Trophoblast cell (in vitro differentiated cells and primary cell): ENCODE measurements at places on chromosomes 13 and 19.
A peak's percentile ranks its signal among the peaks of the same experiment; 100 is the strongest.

DNA sequence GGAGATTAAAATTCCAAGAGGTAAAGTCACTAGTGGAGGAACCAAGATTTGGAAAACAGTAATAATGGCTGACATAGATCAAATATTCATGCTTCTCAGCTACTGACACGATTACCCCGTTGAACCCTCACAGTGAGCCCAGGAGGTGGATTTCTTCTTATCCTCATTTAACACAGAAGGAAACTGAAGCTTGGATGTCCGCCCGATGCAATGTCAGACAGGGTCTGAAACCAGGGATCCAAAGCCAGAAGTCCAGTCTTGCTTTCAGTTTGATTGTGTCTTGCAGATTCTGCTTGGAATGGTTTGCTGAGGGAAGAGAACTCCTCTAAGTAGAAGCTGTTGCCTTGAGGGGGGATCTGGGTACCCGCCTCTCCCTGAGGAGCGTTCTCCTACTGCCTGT, 404.7 kb downstream of the KCNRG start:
- no peak for DNase-seq

DNA sequence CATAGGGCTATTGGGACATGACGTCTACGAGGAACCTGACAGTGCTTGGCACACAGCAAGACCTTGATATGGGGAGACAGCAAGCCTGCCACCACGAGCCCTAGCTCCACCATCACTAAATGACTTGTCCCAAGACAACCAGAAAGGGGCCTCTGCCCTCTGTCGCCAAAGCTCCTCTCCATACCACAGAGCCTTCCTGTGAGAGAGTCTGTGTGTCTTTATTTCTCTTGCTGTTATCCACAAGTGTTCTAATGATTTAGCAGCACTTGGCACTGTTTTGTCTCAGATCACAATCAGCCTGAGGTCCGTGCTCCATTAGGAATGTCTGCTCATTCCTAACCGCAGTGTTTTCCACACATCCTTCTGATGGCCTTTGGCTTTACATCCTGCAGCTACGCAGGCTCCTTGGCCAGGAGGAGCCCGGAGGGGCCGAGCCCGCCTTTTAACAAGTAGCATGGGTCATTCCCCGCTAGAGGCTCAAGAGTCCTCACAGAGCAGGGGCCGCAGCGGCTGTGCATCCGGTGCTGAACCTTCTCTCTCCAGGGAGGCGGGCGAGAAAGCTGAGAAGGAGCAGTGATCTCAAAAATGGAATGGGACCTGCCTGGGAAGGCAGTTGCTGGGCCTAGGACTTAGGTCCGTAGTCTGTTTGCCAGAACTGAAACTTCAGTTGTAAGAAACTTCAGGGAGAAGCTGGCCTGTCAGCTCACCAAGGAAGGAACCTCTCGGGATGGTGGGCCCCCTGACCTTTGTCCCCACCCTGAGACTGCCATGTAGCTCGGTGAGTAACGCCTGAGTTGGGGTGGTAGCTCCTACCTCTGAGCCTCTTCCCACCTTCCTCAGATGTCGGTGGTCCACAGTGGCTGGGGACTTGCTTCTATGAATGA, 61.1 kb upstream of the HMGB1 start:
- DNase-seq, result peak; percentile 57

DNA sequence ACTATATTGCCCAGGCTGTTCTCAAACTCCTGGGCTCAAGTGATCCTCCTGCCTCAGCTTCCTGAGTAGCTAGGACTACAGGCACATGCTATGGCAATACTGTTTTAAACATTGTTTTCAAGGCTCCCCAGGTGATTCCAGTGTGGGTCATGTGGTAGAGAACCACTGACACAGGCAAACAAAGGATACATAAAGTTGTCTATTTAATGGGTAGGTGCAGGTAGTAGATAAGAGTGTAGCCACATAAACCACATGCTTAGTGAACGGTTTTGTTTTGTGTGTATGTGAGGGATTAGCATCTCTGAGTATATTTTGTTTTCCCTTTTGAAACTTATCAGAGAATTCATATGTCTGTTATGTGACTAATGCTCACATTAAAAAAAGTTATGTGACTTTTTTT, 36.7 kb downstream of the USPL1 start:
- DNase-seq, result no peak

DNA sequence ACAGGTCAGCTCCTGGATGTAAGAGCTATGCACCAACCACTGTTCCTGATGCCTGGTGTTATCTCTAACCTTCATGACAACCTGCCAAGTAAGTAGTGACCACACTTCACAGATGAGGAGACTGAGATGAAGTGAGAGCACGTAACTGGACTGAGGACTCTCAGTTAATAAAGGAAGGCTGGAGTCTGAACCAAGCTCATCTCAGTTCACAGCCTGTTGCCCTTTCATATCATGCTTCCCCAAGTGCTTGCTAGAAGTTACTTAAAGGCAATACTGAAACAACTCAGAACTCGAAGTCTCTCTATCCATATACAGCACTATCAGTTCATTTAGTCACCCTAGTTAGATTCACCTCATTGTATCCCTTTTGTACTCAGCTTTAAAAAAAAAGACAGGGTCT, 119.7 kb downstream of the ABCC4 start:
- DNase-seq, result no peak

DNA sequence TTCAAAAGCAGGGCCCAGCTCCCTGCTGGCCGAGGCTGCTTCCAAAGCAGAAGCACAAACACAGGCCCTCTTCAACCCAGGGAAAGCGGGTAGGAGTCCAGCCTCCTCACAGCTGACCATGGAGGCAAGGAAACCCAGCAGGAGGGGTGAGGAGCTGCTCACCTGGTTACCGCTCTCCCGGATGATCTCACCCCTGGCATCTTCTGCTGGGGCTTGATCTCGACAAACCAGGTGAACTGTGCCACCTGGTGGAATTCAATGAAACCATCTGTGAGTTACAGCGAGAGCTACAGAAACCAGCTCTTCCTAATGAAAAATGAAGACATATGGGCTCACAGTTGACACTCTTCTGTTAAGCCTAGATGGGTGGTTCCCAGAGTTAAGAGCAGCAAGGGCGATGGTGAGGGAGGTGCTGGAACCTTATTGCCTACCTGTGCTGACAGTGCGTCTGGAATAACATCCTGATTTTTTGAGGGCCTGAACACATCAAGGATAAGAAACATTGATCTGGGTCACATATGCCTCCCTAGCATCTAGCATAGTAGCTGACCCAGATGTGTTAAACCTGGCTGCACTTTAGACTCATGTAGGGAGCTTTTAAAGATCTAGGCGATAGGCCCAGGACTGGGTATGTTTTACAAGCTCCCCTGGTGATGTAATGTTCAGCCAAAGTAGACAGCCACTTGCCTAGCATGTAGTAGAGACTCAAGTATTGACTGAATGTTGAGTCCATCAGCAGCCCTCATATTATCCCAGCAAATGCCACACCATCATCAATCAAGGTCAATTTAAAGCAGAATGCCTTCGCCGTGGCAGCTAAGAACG, 6.1 kb downstream of the DHRS12 start:
- DNase-seq, result peak; percentile 79

DNA sequence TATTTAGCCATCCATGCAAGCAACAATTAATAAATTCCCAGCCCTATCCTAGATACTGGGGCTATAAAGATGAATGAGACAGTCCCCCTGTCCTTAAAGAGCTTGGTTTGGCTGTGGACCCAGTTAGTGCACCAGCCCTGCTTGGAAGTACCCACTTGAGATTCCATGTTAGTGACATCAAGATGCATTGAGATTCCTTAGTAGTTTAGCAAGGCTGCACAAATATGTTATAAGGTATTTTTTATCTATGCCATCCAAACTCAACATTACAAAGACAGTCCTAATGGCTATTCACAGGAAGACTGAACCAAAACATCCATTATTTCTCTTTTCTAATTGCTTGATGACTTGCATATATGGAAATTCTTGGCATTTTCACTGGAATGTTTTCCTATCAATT, 48.8 kb upstream of the RAP2A start:
- DNase-seq, result peak; percentile 74
